PC-3 (cell line): ENCODE measurements at places on chromosomes 12 and 14. TPM values are rescaled to one million over a fixed set of nuclear protein-coding genes. Genes with fewer than 3 reads are reported as not detected.

- DNase-seq: no peak
- H3K27me3 ChIP-seq: peaks cover 11% of the 10 kb centered on the region
- no peaks in the 10 kb centered on the region for H3K36me3 ChIP-seq
These were observed 488.8 kb downstream of the BCAT1 start for GRCh38 chr12:24460099-24460498.

- no peak overlapping the region for H3K4me3 ChIP-seq
- no peaks in the 10 kb centered on the region for H3K4me1 ChIP-seq
- no peak overlapping the region for H3K27ac ChIP-seq
- DNase-seq: no peak
- H3K36me3 ChIP-seq: peaks cover 35% of the 10 kb centered on the region
- H3K27me3 ChIP-seq: no peaks in the 10 kb centered on the region
These were observed 52.6 kb downstream of the TMEM260 start for GRCh38 chr14:56632195-56632594.

DNA sequence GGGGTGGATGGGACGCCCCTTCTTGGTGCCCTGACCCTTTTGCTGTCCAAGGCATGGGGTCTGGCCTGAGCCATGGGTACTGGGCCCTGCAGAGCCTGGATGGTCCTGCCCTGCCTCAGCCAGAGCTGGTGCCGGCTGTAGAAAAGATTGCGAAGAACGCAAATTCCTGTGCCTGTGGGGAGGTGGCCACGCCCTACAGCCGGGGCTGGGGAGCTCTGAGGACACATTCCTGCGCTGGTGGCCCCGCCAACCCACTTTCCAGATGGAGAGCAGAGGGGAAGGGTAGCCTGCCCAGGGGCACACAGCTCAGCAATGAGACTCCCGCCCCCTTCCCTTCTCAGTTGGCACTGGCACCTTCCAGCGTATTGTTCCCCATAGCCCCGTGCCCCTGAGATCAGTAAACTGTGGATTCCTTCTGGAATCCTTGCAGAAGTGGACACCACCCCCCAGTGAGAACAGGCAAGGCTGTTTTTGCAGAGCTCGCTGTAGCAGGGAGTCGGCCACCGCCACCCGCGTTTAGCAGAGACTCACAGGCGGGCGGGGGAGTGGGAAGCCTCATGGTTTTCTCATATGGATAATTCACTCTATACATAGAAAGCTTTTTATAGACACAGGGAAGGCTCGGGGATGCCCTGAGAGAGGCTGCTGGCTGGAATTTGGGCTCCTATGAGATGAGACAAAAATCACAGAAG, 8.6 kb downstream of the INF2 start:
- H3K4me1 ChIP-seq: peaks cover 19% of the 10 kb centered on the region
- H3K27me3 ChIP-seq: no peaks in the 10 kb centered on the region
- no peak overlapping the region for H3K4me3 ChIP-seq
- H3K27ac ChIP-seq: no peak overlapping the region

- H3K36me3 ChIP-seq: no peaks in the 10 kb centered on the region
- peaks cover 33% of the 10 kb centered on the region for H3K27me3 ChIP-seq
- no peaks in the 10 kb centered on the region for H3K4me1 ChIP-seq
- H3K4me3 ChIP-seq: no peak overlapping the region; the same call in 1 of the 2 replicates
These were observed 91.6 kb upstream of the VRK1 start for GRCh38 chr14:96705422-96706092.

DNA sequence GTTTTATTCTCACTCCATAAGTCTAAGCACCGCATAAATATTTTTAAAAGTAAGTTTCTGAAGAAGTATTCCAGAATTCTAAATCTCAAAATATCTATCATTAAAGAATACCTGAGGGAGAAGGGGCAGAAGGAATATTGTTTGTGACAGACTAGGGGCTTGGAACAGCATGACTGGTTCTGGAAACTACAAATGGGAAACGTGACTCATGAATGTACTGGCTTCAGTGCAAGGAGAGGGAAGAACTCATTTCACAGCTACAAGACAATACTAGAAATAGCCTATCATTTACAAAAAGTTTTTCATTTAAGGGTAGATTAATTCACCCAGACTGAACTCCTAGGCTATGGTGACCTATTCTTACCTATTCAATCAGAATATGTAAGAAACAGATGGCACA, 121.3 kb downstream of the SLC25A21 start:
- peaks cover 34% of the 10 kb centered on the region for H3K4me1 ChIP-seq
- H3K27me3 ChIP-seq: no peaks in the 10 kb centered on the region
- H3K4me3 ChIP-seq: no peak overlapping the region
- H3K36me3 ChIP-seq: no peaks in the 10 kb centered on the region

DNA sequence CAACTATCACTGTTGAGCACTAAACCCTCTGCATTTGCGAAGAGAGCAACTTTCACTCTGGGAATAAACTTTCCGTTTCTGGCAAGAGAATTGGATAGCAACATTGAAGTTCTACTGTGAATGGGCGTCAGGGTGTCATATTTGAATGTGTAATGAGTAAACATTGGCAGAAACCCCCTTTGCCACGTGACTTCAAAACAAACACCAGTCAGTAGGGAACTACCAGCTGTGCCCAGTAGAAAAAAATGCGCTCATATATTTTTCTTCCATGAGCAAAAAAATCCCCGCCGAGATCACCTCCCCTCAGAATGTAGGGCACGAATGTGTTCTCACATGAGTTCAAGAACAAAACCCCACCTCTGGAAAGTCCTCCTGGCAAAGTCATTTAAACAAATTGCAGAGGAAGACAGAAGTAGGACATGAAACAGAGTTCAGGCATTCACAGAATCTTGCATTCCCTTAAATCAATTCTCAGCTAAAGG, 80.6 kb downstream of the BTG1 start:
- no peak for DNase-seq
- no peak overlapping the region for H3K4me3 ChIP-seq
- peaks cover 18% of the 10 kb centered on the region for H3K4me1 ChIP-seq

DNA sequence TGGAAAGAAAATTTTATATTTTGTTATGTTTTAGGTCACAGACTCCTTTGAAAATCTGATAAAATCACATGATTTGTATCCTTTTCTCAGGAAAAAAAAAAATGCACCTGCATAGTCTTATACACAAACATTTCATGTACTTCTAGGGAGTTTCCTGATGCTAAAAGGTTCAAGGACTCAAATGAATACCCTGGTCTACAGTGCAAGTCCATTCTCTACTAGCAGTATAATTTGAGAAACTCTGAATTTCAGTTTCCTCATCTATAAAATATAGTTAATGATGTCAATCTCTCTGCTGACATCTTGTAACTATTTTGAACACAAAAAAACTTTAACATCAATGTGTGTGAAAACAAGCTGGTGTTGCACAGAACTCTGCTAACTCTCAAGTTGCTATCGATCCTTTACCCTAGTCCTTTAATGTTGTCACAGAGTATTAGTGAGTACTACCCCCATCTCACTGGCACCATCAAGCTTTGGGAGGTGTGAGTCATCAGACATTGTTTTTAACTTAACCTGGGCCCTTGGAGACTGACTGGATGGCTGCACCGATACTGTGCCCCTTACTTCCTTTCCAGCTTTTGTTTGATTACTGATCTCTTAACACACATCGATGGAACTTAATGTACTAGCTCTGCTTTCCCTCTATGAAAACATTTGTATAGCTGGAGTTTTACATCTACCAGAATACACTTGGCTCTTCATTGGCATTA, 251.9 kb upstream of the SOX5 start:
- no peaks in the 10 kb centered on the region for H3K27me3 ChIP-seq
- H3K36me3 ChIP-seq: no peaks in the 10 kb centered on the region
- no peak overlapping the region for H3K27ac ChIP-seq
- no peaks in the 10 kb centered on the region for H3K4me1 ChIP-seq
- no peak for DNase-seq

GRCh38 chr12:132493482-132494178, 3.7 kb downstream of the FBRSL1 start:
- H3K4me3 ChIP-seq: no peak overlapping the region
- DNase-seq: no peak
- no peak overlapping the region for H3K27ac ChIP-seq
- H3K4me1 ChIP-seq: peaks cover 40% of the 10 kb centered on the region
- no peaks in the 10 kb centered on the region for H3K36me3 ChIP-seq

GRCh38 chr12:119322301-119322723, 12.2 kb upstream of the CCDC60 start:
- peaks cover 20% of the 10 kb centered on the region for H3K27me3 ChIP-seq
- H3K4me1 ChIP-seq: no peaks in the 10 kb centered on the region
- H3K27ac ChIP-seq: no peak overlapping the region
- no peaks in the 10 kb centered on the region for H3K36me3 ChIP-seq
- no peak overlapping the region for H3K4me3 ChIP-seq
- no peak for DNase-seq

DNA sequence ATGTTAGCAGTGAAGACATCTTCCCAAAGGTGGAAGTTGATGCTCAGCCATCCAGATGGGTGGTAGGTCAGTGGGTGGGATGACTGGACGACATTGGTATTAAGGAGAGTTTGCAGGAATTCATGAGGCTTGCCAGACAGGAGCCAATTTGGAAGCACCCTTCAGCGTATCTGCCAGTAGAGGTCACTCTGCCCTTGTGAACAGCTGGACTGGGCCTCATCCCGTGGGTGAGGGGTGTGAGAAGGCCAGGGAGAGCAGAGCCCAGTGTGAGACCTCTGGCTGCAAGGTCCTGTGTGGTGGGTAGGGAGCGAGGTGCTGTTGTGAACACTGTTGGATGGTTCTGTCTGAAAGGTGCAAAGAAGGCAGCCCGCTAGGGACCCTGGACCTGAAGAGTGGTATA, 37.7 kb downstream of the SLC5A8 start:
- no peak overlapping the region for H3K27ac ChIP-seq
- H3K36me3 ChIP-seq: no peaks in the 10 kb centered on the region
- H3K4me3 ChIP-seq: no peak overlapping the region
- no peaks in the 10 kb centered on the region for H3K4me1 ChIP-seq

DNA sequence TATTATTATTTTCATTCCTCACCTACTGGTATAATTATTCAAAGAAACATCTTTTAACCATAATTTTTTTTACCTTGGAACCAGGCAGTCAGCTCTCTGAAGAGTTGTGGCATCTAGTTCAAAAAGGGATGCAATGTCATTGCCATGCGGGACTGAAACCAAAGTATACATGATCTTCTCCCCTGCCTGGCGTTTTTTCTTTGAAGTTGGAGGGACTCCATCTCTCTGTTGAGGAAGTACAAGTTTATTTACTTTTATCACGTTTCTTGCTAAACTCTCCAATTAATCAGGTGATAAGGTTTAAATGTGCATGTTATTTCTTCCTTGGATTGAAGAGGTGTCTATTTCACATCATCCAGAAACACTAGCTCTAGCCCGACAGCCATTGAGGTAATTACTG, 146.6 kb downstream of the ITPR2 start:
- H3K4me3 ChIP-seq: no peak overlapping the region
- no peaks in the 10 kb centered on the region for H3K27me3 ChIP-seq
- H3K36me3 ChIP-seq: 0 out of 2 replicates have a peak, but pooled peaks cover 5% of the 10 kb centered on the region
- H3K4me1 ChIP-seq: peaks cover 40% of the 10 kb centered on the region
- DNase-seq: no peak

The MANSC1 gene
- 2.8 and 3.1 TPM in 2 replicates for total RNA-seq

The DAO gene
- total RNA-seq: not detected in 2 replicates

- H3K27me3 ChIP-seq: no peaks in the 10 kb centered on the region
- no peak overlapping the region for H3K4me3 ChIP-seq
- H3K36me3 ChIP-seq: no peaks in the 10 kb centered on the region
These were observed 21.3 kb downstream of the DTX1 start for GRCh38 chr12:113077859-113078255.

DNA sequence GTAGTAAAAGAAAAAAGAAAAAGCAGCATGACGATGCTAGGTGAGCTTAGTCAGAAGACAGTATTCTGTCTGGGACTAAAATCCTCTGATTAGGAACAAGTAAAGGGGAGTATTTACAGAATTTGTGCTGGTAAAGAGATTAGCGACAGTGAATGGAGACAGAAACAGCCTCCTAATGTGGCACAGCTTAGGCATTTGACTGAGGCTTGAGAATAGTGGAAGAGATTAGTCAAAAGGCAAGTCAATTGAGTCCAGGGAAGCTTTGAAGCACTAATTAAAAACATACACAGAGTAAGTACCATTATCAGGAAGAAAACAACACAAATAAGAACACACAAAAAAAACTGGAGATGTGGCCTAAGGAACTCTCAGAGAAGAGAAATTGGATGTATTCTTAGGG, 131.9 kb upstream of the CLEC14A start:
- no peaks in the 10 kb centered on the region for H3K36me3 ChIP-seq
- no peak overlapping the region for H3K4me3 ChIP-seq
- H3K27ac ChIP-seq: no peak overlapping the region
- peaks cover 9% of the 10 kb centered on the region; the same call in 1 of the 2 replicates for H3K4me1 ChIP-seq
- no peaks in the 10 kb centered on the region for H3K27me3 ChIP-seq

The DYRK2 gene
- 20.6 and 26.3 TPM in 2 replicates for total RNA-seq

The TSPAN9 gene
- 5.1 and 6.2 TPM in 2 replicates for total RNA-seq
